Progenitor cell of endocrine pancreas (in vitro differentiated cells): ENCODE measurements at places on chromosomes 12 and 14.
A peak's percentile ranks its signal among the peaks of the same experiment; 100 is the strongest.

DNA sequence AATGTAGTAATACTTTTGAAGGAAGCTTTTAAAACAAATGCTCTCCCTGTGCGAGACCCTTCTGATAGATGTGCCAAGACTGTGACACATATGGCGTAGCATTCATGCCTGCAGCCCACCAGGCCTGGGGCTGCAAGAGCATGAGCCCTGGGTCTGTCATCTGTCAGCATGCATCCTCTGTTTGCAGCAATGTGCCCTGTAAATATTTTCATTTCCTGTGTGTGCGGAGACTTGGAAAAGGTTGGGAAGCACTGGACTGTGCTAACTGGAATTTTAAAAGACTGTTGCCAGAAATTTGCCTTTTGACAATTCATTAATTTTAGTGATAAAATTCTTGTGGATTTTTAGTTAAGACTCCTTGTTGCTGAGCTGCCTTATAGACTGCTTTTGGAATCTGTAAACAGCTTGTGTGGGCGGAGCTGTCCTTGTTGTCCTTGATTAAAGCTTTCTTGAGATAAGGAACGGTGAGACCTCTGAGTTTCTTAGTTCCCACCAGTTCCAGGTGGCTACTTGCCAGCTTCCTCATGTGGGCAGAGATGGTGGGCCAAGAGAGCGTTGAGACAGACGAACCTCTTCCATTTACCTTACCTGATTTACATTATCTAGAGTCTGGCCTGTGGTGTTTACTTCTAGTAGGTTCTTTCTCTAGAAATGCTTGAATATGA is 23.4 kb downstream of the MARK3 start:
- no peak for DNase-seq

GRCh38 chr14:64760146-64760755 is 56.0 kb downstream of the PLEKHG3 start:
- DNase-seq = peak; percentile 57

DNA sequence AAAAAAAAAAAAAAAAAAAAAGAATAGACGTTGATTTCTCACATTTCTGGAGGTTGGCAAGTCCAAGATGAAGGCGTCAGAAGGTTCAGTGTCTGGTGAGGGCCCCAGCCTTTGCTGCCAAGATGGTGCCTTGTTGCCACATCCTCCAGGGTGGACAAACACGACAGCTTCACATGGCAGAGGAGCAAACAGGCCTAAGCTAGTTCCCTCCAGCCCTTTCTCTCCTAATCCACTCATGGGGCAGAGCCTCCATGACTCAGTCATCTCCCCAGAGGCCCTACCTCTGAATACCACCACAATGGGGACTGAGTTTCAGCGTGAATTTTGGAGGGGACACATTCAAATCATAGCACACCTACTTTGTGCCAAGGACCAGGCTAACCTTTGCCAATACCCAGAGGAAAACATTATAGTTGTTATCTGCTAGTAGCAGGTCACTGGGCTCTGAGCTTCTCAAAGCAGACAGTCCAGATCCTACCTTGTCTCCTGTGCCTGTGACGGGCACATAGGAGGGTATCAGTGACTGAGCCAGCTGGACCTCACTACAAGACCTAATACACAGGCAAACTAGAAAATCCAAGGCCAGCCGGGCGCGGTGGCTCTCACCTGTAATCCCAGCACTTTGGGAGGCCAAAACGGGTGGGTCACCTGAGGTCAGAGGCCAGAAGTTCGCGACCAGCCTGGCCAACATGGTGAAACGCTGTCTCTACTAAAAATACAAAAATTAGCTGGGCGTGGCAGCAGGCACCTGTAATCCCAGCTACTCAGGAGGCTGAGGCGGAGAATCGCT is 10.5 kb upstream of the BCL11B start:
- no peak for DNase-seq

- peak; percentile 46 for DNase-seq
These were observed 666.6 kb downstream of the NRXN3 start for GRCh38 chr14:78836777-78837176.

DNA sequence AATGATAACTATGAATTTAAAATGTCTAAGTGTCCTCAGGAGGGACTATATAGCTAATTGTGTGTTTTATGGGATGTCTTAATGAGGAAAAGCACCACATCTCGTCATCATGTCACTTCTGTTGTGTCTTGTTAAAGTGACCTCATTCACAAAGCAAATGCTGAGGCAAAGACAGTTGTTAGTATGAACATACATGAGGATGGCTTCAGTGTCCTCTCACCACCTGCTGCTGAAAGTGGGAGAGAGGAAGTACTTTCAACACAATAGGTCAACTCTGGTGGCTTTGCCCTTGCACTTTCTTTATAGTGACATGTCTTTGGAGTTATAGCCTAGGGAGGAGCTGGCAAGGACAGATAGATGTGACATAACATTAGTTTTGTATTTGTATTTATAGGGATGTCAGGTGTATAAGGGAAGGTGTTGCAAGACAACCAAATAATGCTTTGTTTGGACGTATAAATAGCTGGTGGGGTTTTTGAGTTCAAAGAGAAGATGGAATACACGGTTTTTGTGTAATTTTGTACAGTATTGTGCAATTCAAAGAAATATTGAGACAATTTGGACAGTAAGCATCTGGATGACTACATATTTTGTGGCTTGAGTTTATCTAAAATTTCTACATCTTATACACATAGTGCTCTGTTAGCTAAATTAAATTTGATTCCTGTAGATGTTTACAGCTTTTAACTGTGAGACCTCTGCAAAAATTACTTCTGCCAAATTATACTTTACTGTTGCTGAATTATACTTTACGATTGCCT is 131.7 kb upstream of the ATP2B1 start:
- DNase-seq = no peak

DNA sequence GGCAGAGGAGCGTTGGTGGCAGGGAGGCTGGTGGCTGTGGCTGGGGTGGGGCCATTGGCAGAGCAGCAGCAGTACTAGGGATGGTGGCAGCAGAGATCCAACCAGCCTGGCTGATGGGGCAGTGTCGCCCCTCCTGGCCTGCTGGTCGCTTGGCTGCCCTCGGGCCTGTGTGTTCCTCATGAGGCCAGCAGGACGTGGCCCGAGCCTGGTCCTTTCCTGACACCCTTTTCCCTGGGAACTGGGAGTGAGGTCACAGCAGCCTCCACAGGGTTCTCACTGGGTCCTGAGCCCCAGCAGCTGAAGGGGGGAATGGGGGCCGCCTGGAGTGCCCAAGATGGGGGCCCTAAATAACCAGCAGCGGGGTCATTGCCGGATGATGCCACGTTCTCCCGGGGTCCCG is 46.1 kb downstream of the KIF26A start:
- no peak for DNase-seq

DNA sequence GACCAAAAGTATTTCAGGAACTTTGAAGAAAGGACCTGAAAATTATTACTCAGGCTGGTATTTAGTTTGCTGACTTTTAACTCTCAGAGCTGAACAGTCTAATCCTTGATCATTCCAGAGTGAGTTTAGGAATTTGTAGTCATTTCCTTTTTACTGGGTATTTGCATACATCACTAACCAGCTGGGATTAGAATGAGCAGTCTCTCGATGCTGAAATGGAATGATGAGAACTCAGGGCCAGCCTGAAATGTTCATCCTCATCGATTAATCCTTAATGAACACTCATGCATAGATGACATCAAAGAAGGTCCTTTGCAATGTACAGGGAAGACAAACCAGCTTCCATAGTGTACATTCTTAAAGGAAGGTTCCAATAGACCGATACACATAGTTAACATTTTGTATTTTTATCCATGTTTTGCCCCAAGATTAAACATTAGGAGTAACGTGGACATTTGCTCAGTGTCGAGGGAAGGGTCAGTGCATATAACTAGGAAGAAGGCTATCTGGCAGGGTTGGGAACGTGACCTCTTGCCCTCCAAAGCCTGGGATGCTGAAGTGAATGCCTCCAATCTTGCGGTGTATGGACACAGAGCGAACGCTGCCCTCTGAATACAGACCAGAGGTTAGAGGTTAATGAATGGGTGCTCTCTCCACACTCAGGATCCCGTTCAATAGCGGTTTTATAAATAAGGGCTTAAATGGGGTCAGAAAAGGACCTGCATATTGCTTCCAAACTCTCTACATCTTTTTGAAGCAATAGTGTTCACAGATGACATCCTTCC is 14.5 kb downstream of the FBXL14 start:
- DNase-seq = no peak

- DNase-seq = peak; percentile 54
These were observed 64.8 kb upstream of the PTGR2 start for GRCh38 chr14:73786636-73787485.

GRCh38 chr14:32779840-32780239 is 158.8 kb upstream of the NPAS3 start:
- no peak for DNase-seq

DNA sequence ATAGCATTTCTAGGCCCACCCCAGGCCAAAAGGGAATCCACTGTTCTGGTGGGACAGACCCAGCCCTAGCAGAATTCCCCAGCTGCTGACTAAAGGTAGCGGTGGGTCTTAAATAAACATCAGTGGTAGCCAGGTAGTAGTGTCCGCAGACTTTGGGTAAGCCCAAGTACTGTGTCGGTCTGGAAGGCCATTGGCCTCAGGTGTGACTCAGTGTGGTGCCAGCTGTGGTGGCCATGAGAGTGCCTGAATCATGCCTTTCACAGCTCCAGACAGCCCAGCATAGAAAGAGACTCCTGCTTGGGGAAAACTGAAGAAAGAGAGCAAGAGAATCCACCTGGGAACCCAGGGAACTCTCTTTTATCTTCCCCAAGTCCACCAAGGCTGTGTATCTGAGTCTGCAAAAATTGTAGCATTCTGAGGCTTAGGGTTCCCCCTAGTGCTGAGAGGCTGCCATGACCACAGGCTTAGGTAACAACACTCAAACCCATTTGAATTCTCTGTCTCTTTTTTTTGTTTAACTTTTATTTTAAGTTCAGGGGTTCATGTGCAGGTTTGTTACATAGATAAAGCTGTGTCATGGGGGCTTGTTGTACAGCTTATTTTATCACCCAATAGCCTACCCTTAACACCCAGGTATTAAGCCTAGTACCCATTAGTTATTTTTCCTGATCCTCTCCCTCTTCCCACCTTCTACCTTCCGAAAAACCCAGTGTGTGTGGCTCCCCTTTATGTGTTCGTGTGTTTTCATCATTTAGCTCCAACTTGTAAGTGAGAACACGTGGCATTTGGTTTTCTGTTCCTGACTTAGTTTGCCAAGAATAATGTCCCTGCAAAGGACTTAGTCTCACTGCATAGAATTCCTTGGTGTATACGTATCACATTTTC is 16.7 kb upstream of the CD163L1 start:
- peak; percentile 62 for DNase-seq

- no peak for DNase-seq
These were observed 2.8 kb downstream of the PAN2 start for GRCh38 chr12:56330936-56331490.
